Hippocampal formation (tissue), 2 donors: ENCODE measurements at places on chromosomes 11 and 22.

- no peak for DNase-seq
Measured at GRCh38 chr11:45089251-45089650, 57.2 kb upstream of the PRDM11 start.

- no peak for DNase-seq
Measured at GRCh38 chr11:69479591-69480271, 1.7 kb upstream of the LINC01488 start.

GRCh38 chr11:112303616-112304015 lies 43.0 kb upstream of the PLET1 start:
- no peak for DNase-seq

GRCh38 chr11:115497303-115497702 lies 6.9 kb downstream of the CADM1 start:
- no peak for DNase-seq

- no peak for DNase-seq
Measured at GRCh38 chr11:108958368-108959104, 293.7 kb downstream of the DDX10 start.

DNA sequence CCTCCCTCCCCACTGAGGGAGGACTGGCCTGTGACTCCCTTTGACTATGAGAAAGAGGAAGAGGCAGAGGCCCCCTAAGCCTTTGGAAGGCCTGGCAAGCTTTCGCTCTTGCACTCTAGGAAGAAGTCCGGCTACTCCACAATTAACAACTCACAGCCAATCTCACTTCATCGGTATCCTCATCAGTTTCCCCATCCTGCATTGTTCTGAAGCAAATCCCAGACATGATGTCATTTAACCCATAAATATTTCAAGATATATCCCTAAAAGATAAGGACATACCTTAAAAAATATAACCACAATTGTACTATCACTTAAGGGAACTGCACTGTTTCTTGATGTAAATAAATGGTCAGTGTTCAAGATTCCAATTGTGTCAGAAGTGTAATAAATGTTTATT lies 63.1 kb downstream of the CWC15 start:
- DNase-seq: no peak

- DNase-seq: no peak
Measured at GRCh38 chr11:28702871-28703270, 594.7 kb downstream of the METTL15 start.

- no peak for DNase-seq
Measured at GRCh38 chr11:18105086-18105801, 638 bp downstream of the SAAL1 start.

GRCh38 chr11:85539740-85540139 lies 87.4 kb downstream of the DLG2 start:
- no peak for DNase-seq

- DNase-seq: peak; percentile 31
Measured at GRCh38 chr11:40306938-40307548, 1152.4 kb downstream of the LRRC4C start.
